ENCODE measurements at places on chromosomes 2 and 18.
A peak's percentile ranks its signal among the peaks of the same experiment; 100 is the strongest.

GRCh38 chr2:80303006-80303908 lies 1.3 kb downstream of the LRRTM1 start:
- DNase-seq, result no peak

- DNase-seq, result no peak
Observed at GRCh38 chr18:13435586-13436333, 217.2 kb downstream of the LDLRAD4 start.

GRCh38 chr2:120228503-120228902 lies 5.3 kb upstream of the TMEM185B start:
- DNase-seq, result no peak

DNA sequence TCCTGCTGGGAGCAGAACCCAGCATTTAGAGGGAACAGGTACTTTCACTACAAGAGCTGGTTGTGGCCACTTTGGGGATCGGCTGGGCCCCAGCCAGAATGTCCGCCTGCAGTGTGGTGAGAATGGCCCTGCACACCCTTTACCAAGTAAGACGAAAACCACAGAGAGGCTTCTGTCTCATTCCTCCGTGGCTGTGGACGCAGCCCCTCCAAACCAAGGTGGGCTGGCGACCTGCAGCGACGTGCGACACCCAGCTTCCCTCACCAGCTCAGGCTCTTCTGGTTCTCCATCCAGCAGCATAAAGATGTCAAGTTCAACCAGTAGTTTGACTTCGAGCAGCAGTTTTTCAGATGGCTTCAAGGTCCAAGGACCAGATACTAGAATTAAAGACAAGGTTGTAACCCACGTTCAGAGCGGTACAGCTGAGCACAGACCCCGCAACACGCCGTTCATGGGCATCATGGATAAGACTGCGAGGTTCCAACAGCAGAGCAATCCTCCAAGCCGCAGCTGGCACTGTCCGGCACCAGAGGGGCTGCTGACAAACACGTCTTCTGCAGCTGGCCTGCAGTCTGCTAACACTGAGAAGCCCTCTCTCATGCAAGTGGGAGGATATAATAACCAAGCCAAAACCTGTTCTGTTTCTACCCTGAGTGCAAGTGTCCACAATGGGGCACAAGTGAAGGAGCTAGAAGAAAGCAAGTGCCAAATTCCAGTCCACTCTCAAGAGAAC lies 56.2 kb downstream of the WDSUB1 start:
- no peak for DNase-seq

DNA sequence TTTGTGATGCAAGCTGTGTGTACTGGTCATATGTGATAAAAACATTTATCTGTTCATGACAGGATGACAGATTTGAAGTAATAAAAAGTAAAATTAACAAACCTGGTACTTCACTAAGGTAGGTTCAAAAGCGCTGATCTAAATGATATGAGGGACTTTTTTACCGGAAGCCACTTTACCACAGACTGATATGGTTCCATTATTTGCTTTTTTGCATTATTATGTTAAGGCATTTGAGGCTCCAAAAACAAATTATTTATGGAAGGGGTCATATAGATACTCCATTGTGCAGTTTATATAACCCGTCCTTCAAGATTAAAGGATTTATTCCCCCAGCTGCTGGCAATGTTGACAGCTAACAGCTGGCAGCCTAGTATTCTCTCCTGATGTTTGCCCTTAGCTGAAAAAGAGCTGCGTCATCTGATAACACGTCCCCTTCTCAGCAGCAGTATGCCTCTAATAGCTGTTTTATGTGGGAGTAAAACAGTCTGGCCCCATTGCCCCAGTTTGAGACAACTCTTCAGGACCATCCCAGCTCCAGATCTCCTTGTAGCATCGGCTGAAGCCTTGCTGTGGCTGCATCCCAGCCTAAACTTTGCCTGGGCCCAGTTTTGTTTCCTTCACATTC lies 84.8 kb upstream of the XIRP2 start:
- no peak for DNase-seq

- DNase-seq, result no peak
Observed at GRCh38 chr18:50848061-50848551, 28.3 kb upstream of the MRO start.

DNA sequence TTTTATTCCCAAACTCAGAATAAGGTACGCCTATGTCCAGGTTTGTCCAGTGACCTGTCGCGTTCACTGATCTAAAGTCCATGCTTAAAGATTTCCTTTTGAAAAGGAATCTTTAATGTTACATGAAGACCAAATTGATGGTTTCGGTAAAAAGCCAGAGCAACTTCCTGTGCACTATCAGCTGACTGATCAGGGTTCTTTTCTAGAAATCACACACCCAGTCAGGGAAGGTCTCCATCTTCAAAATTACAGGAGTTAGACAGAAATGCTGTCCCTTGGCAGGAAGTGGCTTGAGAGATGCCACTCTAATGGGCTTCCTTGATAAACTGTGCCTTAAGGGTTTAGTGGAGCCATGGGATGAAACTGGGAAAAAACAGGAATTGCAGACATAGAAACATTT lies 14.7 kb upstream of the ARHGAP25 start:
- DNase-seq, result no peak

DNA sequence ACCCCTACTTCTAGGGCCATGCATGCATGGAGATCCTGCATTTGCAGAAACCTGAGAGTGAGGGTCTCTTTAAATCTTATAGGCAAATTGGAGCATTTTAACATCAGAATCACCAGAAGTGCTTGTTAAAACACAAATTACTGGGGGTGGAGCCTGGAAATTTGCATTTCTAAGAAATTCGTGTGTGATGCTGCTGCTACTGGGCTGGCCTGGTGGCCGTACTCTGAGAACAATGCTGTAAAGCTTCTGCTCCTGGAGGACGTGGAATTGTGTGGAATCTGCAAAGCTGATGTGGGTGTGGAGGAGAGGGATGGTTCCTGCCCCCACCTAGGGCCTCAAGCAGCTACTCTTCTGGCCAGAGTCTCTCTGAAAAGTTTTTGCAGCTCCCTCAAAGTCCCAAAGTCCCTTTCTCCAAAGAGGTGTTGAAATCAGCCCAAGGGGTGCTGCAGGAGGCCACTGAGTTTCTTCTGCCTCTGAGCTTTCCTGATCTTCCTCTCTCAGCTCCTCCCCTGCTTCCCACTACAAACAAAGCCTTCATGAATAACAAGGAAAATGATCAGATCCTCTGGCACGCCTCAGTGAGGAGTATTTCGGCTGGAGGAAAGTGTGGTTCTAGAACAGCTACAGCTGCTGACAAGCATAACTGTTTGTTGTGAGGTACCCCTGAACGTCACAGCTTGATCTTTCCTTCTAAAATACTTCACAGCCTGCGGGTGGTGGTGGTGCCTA lies 508.3 kb downstream of the CNTNAP5 start:
- DNase-seq, result peak; percentile 38

- DNase-seq, result no peak
Observed at GRCh38 chr18:11860594-11861450, 9.6 kb downstream of the CHMP1B start.

DNA sequence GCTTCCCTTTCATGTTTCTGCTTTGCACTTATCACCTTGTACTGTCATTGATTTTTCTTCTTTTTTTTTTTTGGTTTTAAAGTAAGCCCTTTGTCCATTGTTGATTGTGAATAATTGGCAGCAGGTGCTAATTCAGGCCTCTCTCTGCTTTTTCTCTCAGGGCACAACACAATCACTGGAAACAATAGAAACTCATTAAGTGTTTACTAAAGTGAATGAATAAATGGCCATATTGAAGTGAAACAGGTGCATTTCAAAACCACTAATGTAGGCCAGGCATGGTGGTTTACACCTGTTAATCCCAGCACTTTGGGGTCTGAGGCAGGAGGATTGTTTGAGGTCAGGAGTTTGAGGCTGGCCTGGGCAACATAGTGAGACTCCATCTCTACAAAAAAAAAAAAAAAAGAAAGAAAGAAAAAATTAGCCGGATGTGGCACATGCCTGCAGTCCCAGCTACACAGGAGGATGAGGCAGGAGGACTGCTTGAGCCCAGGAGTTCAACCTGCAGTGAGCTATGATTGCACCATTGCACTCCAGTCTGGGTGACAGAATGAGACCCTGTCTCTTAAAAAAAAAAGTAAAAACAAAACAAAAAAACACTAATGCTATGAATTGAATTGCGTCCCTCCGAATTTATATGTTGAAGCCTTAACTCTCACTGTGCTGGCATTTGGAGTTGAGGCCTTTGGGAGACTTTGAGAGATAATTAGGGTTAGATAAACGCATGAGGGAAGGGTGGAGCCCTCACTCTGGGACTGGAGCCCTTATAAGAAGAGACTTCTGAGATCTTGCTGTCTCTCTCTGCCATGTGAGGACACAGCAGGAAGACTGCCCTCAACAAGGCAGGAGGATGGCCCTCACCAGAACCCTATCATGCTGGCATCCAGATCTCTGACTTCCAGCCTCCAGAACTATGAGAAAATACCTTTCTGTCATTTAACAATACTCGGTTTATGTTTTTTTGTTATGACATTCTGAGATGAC lies 19.9 kb downstream of the SLC38A11 start:
- DNase-seq, result no peak

DNA sequence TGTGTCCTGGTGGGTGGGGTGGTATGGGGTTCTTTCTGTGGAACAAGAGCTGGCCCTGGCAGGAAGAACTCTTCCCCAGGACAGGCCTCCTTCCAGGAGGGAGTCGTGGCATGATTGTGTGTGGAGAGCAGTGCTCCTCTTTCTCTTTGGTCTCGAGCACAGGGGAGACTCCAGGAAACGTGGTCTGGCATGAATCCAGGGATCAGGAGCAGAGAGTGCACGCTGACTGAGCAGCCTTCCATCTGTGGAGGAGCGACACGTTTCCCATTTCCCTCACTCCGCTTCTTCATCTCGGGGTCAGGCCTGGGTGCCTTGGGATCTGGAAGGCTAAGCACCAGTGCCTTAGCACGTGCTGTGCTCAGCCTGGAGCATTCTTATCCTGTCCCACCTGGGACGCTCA lies 132.0 kb upstream of the HDAC4 start:
- no peak for DNase-seq

- DNase-seq, result peak; percentile 32
Observed at GRCh38 chr2:46873604-46874068, 42.0 kb downstream of the MCFD2 start.

DNA sequence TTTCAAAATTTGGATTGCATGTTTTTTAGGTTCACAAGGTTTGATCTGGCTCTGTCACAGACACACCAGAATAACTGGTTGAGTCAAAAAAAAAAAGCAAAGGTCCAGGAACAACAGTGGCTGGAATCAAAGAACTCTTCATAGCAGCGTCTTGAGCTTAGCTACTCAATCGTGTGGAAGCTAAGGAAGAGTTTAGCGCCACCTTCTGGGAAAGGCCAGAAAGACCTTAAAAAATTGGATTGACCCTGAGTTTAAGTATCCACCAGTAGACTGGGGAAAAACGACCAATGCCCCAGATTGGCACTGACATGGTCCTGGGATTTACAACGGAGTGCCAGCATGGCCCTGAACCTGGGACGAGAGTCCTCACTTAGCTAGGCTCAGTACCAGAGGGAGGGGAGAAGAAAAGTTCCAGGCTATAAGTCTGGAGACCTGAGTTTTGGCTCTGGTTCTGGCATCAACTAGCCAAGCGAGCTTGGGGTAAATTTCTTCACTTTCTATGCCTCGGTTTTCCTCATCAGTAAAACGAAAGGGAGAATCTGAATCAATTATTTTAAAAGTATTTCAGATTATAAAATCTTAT lies 71.1 kb upstream of the TFCP2L1 start:
- DNase-seq, result peak; percentile 60

- no peak for DNase-seq
Observed at GRCh38 chr2:23709311-23709710, 217.6 kb downstream of the ATAD2B start.

DNA sequence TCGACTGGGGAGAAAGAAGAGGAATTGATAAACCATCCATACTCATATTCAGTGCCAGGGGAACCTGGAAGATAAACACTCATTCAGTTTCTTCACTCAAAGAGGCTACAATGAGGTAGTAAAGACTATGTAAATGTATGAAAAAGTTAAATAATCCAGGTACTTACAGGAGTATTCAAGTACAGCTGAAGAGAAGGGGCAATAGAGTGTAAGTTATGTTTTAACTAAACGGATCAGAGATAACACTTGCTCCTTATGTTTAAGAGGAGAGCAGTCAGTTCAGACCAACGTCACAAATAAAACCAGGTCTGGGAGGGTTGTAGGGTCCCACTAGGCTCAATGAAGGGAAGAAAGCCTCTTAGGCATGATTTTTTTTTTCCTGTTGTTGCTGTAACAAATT lies 358.3 kb upstream of the SMIM21 start:
- no peak for DNase-seq

DNA sequence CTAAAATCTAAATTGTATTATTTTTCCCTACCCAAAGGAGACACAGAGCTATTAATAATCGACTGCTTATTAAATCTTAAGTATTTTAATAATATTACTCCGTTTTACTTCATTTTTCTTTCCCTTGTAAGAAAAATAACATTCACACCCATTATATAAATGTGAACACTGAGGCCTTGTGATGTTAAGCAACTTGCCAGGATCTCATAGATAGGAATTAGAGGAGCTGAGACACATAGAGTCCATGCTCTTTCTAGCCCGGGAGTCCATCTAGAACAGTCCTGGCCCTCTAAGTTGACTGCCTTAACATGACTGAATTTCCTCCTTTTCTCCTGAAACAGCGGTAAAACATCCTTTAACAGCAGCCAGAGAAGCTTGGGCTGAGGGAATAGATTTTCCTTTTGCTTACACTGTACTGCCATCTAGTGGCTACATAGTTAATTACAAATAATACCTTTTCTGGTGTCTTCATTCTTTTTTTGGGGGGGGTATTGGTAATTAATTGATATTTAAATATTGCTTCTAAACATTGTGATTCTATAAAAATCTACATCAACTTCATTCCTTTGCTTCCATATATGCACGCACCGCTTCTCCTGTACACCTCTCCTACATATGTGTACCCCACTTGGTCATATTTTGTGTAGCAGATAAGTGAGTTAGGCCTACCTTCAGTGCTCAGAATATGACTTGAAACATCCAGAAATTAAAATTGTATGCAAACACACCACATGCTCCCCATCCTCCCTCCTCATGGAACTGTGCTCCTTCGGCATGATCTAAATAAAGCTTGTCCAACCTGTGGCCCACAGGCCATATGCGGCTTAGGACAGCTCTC lies 125.8 kb upstream of the HNMT start:
- peak; percentile 20 for DNase-seq

DNA sequence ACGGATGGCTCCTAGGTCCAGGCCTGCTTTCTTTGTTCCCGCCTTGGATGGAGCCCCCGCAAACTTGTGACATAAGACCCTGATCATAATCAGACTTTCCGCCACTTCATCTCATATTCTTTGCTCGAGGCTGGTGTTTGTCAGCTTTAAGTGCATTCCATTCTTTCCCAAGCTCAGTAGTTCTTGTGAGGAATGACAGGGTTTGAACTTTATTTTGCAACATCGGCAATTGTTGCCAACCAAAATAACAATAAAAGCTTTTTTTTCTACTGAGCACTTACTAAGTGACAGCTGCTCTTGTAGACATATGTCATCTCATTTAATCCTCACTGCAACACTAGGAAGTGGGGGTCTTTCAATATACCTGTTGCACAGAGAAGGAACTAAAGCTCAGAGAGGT lies 178.8 kb upstream of the ST6GAL2 start:
- no peak for DNase-seq
